ENCODE measurements at places on chromosomes 3 and 15. TPM values are rescaled to one million over a fixed set of nuclear protein-coding genes. Genes with fewer than 3 reads are reported as not detected.

Gene MASP1
- not detected for total RNA-seq

Gene TLR9
- total RNA-seq: 0.23 TPM

Gene CP
- not detected for total RNA-seq

Gene CFAP44
- total RNA-seq: 4.1 TPM

Gene SLC12A1
- not detected for total RNA-seq

Gene CAMP
- not detected for total RNA-seq

Gene CHL1
- not detected for total RNA-seq

All from activated CD8-positive, alpha-beta memory T cell treated with anti-CD3 and anti-CD28 coated beads for 36 hours (primary cell).